T-cell (primary cell): ENCODE measurements at places on chromosomes 12 and 14.

DNA sequence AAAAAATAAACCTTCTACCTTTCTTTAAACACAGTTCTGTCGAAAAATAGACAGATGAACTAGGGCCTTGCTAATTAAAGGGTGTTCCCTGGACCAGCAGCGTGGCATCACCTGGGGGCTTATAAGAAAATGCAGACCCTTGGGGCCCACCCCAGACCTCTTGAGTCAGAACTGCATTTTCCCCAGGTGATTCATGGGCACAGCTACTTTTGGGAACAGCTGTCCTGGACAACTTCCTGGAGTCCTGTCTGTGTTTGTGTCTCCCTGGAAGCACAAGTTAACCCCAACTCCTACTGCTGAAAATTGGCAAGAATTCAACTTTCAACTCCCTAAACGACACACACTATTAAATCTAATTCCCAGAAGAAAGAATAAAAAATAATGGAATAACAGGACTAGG, 17.8 kb downstream of the FBLN5 start:
- no peak for DNase-seq

- no peak for DNase-seq
Measured at GRCh38 chr12:20601668-20602280, 93.4 kb upstream of the SLCO1C1 start.

DNA sequence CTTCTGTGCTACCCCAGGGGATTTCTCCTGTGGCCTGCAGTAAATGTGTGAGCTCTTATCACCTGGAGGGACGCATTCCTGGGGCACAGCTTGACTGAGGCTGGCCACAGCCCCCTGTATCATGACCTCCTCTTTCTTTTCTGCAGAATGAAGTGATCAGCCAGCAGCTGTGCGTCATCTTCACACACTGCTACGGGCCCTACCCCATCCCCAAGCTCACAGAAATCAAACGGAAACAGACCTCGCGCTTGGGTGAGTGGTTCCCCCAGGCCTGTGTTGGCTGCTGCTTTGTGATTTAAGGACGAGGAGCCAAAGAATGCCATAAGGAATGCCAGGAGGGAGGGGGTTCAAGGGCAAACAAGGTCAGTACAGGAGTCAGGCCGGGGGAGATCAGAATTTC, 50.5 kb upstream of the PWP1 start:
- DNase-seq = no peak

DNA sequence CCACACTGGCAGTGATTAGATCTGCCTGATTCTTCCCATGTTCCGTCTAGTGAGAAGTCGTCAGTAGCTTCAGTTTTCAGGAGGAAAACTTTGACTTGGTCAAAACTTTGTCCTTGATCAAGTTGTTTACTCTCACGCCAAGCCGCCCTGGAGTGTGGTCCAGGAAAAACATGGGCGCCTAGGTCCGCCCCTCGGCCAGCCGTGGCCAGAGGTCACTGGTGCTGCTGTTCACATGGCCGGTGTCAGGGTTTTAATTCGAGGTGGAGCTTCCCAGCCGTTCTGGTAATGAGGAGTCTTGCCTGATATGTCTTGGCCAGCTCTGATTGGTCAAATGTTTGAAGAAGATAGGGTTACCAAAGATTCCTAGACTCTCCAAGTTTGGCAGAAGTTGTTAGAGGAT, 71.5 kb downstream of the PPP2R5C start:
- DNase-seq = no peak

DNA sequence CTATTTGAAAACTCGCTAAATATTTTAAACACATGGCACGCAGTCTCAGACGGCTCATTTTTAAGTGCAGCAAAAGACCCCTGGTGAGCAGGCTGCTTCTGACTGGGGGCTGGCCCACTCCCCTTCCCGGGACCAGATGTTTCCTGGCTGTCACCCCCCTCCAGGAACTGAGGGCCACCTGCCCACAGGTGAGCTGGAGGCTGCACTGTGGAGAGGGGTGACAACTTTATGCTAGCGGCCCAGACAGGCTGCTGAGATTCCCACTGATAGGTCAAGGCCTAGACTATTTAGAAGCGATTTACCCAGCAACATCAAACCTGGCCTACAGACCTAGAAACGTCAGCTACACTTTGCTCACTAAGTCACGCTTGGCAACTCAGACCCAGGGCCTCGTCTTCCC, 92.1 kb downstream of the BCL11B start:
- no peak for DNase-seq

- DNase-seq = no peak
Measured at GRCh38 chr12:108530161-108530560, 15.1 kb downstream of the FICD start.

GRCh38 chr12:84730561-84731162, 181.9 kb downstream of the SLC6A15 start:
- no peak for DNase-seq

DNA sequence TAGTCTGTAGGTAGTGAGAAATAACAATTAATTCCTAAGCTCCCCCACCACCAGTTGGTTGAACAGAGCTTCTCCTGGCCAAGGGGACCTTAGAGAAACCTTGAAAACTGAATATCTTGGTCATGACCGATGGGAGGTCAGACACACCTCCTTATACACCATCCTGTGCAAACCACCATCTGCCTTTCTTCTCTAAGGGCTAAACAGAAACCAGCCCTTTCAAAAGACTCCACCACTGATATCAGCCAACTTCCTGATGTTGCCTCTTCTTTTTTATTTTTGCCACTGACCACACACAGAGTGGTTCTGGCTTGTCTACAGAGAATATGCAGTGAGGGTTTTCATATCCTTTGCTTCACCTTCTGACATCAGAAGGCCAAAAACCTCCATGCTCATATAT, 977.7 kb upstream of the SEL1L start:
- no peak for DNase-seq
